Activated CD8-positive, alpha-beta memory T cell treated with anti-CD3 and anti-CD28 coated beads for 1 hour (primary cell): ENCODE measurements at places on chromosomes 2 and 18.

- no peak for DNase-seq
Observed at GRCh38 chr2:227597036-227597435, 1.7 kb upstream of the SCYGR2 start.

GRCh38 chr2:13128139-13128538, 411.4 kb downstream of the TRIB2 start:
- DNase-seq: no peak

- no peak for DNase-seq
Observed at GRCh38 chr18:37394610-37394965, 171.0 kb downstream of the CELF4 start.

GRCh38 chr2:122072666-122073065, 317.2 kb downstream of the TSN start:
- DNase-seq: no peak

DNA sequence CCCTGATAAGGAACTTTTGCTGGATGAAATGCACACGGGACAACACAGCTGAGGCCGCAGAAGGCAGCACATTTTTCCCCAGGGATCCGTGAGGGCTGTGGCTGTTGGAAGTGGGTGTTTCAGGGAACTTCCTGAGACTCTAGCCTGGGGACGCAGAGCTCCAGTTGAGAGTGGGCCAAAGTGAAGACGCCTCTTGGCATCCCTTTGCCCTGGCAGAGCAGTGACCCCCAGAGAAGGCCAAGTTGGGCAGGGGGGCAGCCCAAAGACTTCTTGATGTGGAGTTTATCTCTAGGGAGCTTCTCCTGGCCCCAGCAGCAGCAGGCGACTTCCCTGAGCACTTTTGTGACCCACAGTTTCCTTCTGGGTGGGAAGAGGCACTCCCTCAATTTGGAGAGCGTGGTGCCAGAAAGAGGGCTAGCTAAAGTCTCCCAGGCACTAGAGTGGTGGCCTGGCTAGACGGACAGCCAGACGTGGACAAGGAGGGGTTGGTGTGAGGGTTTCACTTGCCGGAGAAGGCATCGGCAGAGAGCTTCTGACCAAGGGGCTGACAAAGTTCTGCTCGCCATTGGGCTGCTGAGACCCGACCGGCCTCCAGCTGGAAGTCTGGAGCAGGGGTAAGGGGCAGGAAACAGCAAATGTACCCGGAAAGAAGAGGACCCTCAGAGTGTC, 108.8 kb downstream of the ACKR3 start:
- DNase-seq: no peak

GRCh38 chr2:110124939-110125691, 9.5 kb upstream of the MALL start:
- no peak for DNase-seq

DNA sequence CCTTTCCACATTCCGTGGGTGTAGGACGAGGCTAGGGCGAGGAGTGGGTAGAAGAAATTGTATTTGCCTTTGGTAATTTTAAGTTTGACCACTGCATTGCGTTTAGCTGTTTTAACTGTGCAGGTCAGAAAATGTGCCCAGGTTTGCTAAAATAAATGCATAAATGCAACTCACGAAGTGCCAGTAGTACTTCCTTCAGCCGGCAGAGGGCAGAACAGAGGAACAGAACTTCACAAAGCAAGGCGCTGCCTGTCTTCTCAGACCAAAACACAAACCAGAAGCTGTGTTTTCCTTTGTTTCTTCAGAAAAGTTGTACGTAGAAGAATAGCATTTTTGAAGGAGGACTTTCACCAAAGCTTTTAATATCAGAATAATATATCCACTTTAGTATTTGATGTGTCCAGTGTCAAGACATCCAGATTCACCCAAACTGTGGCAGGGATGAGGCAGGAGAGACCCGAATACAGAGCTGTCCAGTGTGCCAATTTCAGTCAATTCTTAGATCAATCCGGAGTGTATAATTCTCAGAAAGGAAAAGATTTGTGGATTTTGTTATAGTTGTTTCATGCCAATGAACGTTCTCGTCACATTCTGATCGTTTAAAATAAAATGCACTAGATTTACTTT, 348.6 kb downstream of the DLGAP1 start:
- DNase-seq: peak; percentile 36

- no peak for DNase-seq
Observed at GRCh38 chr2:212384027-212384426, 154.6 kb downstream of the ERBB4 start.

GRCh38 chr2:883803-884748, 66.6 kb upstream of the SNTG2 start:
- no peak for DNase-seq

DNA sequence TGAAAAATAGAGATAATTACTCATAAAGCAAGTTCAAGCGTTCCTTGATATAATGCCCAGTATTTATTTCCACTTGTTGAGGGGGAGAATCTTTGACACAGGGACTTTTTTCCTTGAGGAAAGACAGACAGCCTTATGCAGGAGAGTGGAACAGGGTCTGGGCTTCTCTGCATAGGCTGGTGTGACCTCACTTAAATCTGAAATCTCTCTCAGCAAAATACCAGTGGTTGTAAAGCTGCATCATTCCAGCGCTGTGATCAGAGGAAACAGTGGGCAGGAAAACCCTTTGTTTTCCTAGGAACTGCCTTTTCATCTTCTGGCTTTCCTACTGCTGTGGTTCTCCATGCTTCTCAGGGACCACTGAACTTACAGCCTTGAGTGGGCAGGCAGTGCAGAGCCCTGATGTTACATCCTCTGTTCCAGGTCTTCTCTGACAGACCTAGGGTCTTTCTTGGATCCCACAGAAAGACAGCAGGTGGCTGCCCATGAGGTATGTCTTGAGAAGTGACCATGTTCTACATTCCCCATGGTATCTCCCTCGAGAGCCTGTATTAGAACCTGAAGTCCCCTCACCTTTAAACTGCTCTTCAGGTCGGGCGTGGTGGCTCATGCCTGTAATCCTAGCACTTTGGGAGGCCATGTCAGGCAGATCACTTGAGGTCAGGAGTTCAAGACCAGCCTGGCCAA, 17.6 kb upstream of the MAP4K4 start:
- no peak for DNase-seq

- no peak for DNase-seq
Observed at GRCh38 chr18:10153924-10154752, 240.3 kb downstream of the VAPA start.

DNA sequence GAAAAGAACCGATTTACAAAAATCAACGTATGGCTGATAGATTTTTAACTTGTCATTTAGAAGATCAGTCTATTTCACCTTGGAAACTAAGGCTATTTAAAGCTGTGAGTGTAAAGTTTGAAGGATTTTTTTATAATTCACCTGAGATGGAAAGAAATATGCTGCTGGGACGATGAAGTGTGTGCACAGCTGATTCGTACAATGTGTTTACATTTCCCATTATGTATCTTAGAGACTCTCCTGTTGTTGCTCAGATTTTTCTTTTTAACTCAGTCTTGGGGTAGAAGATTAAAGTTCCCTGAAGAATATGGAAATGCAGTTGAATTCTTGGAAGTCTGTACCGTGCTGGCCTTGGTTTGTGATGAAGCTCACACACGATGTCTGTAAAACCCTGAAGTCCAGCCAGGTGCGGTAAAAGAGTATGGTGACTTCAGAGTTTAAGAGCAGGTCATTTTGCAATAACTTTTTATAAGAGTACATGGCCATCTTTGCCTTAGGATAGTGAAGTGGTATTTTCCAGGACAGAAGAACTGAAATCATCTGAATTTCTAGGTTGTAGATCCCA, 250.1 kb downstream of the PRKCE start:
- DNase-seq: no peak

DNA sequence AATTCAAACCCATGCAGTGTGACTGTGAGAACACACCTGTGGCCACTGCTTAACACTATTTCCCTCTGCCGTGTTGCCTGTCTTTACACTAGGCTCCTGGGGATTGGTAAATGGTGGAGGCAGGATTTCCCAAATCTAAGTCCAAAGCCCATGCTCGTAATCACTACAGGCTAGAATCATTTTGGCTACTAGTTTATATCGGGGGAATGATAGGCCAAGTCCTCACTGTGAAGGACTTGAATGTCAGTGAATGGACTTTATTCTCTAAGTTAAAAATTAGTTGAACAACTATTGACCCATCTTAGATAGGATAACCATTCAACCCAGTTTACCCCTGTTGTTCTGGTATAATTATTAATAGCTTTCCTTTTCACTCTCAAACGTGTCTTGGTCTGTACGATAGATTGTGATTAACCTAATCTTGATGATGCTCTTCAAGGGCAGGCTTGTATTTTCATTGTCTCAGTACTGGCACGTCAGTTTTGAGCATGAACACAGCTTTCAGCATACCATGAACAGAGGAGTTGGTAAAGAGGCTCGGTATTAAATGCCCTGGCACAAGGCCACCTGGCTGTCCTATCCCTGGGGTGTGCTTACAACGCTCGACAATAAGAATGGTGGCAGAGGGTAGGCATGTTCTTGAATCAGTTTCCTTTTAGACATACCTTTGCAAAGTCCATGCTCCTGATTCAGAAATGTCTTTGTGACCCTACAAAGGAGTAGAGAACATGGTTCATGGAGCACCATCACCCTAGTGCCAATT, 148.8 kb downstream of the RTN4 start:
- no peak for DNase-seq

GRCh38 chr18:49976001-49976400, 162.7 kb upstream of the ACAA2 start:
- no peak for DNase-seq

- DNase-seq: no peak
Observed at GRCh38 chr2:40394597-40394996, 57.3 kb downstream of the SLC8A1 start.

DNA sequence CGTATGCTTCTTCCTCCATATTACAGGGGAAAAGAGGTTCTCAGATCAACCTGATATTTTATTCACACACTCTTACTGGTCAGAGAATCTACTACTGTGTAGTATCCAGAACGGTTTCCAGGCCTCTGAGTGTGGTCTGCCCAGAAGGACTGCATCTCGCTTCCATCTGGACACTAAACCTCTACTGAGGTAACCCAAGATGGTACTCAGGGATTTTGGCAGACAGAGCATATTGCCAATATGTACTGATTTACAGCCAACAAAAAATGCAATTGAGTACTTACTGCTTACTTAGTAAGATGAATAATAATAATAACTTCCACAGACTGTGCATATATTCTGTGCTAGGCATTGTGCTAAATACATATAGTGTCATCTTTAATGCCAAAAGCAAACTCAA, 55.8 kb downstream of the CYRIA start:
- no peak for DNase-seq

DNA sequence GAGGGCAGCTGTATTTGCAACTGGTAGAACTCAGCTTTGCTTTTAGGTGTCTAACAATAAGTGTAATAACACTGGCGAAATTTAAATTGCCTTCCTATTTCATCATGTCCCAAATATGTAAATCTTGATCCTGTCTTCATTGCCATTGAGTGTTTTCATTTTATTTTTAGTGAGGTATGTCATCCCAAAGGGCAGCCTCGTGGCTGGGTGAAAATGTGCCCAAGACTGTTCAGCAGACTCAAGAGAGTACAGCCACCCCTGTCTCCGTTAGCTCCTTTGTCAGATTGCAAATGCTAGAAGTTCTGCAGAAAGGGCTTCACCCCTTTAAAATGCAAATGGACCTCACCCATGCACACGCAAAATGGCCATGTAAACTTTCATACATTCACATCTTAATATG, 278.8 kb downstream of the RND3 start:
- no peak for DNase-seq

- no peak for DNase-seq
Observed at GRCh38 chr2:13006426-13006825, 289.7 kb downstream of the TRIB2 start.

GRCh38 chr2:1972422-1972821, 228.1 kb upstream of the PXDN start:
- no peak for DNase-seq

GRCh38 chr18:55875371-55875901, 287.4 kb upstream of the TCF4 start:
- DNase-seq: no peak

DNA sequence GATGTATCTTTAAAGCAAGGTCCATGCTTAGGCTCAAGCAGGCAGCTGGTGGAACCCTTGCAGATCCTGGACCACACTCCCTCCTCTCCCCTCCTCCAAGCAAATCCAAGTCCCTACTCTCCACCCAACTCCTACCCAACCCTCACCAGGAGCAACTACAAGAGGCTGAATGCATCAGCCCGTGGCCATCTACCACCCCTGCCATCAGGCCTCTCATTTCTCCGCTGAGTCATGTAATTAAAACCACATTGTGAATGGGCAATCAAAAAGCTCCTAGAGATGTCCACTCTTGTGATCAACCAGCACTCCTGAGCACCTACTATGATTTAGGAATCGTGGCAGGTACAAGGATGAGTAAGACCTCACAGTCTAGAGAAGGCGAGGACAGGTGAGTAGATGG, 142.2 kb upstream of the CAPN13 start:
- DNase-seq: no peak

GRCh38 chr2:151823651-151824050, 4.6 kb downstream of the ARL5A start:
- no peak for DNase-seq

DNA sequence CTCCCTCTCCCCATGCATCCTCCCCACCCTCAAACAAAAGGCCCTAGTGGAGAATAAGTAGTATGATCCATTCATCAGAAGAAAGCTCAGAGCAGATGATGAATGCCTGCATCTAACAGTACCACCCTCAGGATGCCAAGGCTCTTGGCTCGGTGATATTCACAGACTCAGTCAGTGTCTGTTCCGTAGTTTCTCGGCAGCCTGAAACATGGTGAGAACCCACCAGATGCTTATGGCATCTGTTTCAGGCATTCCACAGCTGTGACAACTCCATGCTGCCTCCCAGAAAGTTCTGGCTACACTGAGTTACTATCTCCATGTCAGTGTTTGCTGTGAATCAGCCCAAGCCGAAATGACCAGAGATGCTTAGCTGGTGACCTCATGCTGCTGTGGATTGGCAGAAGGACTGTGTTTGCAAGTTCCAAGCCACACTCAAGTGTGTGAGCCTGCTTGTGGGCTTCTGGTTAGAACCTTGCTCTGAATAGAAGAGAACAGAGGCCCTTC, 83.9 kb downstream of the WDSUB1 start:
- DNase-seq: no peak

DNA sequence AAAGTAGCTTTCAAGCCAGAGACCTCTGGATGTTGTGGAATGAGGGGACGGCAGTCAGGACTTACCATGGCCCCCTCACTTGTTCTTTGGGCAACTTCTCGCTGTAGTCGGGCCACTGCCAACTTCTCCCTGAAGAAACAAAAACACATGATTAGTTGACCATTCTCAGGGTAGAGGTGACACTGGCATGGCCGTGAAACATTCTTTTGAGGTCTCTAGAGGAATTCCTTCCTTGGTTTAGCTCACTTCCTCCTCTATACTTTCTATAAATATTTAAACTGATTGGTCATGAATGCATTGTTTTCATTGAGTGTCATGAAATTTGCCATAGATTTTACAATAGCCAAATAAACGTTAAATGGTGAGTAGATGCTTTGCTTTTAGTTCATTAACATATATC, 354.6 kb downstream of the NCKAP5 start:
- no peak for DNase-seq

DNA sequence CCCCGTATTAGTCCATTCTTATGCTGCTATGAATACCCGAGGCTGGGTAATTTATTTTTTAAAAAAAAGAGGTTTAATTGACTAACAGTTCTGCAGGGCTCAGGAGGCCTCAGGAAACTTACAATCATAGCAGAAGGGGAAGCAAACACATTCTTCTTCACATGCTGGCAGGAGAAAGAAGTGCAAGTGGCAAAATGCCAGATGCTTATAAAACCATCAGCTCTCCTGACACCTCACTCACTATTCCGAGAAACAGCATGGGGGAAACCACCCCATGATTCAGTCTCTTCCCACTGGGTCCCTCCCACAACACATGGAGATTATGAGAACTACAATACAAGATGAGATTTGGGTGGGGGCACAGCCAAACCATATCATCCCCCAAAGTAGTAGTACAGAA, 2148.5 kb upstream of the PIK3C3 start:
- no peak for DNase-seq

GRCh38 chr18:21851327-21851961, 110.9 kb downstream of the MIB1 start:
- DNase-seq: no peak
